ENCODE measurements at places on chromosomes 13 and 19.

DNA sequence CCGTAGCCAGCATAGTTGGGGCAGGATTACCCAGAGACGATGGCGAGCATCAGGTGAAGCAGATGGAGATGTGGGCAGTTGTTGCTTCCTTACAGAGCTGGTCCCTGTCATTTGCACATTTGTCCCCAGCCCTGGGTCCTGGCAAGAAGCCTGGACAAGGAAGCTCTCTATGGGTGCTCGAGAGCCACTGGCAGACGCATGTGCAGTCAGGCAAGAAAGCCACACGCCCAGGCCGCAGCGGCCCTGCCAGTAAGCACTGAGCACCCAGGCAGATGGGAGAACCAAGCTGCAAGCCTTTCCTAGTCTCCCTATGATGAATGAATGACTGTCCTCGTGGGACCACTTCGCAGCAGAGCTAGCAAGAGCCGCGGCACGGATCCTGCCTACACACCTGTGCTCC, 182.8 kb downstream of the FOXO1 start:
- peak; percentile 51 for DNase-seq

DNA sequence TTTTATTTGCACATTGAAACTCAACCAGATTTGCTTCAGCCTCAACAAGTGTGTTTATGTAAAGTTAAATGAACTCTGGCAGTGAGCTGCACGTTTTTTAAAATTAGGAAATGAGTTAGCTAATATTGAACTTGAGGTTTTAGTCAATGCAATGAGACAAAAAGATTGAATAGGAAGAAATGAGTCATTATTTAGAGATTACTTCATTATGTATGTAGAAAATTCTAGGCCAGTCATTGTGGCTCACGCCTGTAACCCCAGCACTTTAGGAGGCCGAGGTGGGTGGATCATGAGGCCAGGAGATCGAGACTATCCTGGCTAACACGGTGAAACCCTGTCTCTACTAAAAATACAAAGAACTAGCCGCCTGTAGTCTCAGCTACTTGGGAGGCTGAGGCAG, 22.8 kb upstream of the CD70 start:
- no peak for DNase-seq

GRCh38 chr13:110298505-110299282, 8.3 kb downstream of the COL4A1 start:
- DNase-seq = no peak

DNA sequence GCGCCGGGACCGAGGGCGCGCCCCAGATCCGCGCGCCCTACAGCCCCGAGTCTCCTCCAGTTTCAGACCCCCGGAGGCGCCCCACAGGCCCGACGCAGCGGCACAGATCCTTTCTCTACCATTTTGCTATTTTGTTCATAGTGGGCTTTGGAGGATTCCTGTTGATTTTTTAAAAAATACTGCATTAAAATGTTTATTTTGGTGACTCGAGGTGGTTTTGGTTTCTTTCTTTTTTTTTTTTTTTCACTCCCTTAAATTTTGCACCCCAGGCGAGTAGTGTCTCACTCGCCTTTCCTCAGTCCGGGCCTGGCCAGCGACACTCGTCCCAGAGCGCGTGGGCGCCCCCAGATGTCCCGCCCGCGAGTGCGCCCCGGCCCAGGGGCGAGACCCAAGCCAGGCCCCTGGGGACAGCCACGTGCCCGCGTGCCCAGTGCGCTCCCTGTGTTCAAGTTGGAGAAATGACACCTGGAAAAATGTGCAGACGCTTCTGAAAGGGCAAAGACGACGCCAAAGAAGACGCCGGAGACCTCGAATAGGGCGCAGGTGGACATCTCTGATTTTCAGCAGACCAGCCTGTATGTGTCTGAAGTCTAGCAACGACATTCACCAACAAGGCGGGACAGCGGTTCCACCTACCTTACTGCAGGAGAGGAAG, 471 bp upstream of the INSR start:
- peak; percentile 26 for DNase-seq

GRCh38 chr13:43244481-43244880, 221.1 kb downstream of the DNAJC15 start:
- no peak for DNase-seq

GRCh38 chr13:72151241-72151640, 284.2 kb upstream of the DACH1 start:
- no peak for DNase-seq

DNA sequence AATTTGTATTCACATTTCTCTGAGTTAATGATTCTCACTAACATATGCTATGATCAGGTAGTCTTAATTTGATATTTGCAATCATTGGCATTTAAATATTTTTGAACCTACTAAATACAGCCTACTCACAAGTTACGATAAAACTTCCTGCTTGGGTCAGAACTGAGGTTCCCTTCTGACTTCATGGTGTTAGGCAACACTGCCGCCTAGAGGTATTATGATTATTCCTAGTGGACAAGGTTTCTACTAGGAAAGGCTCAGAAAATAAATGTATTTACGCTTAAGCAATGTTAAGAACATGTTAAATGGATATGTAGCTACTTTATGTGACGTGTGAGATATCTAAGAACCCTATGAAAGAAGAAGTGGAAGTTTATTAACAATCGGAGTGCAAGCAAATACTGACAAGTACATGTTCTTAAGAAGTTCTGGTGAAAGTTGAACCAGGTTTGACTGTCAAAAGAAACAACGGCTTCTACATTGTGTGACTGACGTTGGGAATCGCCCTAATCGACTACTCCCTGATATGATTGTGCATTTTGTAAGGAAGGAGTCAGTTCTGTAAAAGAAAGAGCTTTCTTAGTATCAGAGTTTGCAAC, 1395.8 kb downstream of the SLITRK5 start:
- DNase-seq = no peak

DNA sequence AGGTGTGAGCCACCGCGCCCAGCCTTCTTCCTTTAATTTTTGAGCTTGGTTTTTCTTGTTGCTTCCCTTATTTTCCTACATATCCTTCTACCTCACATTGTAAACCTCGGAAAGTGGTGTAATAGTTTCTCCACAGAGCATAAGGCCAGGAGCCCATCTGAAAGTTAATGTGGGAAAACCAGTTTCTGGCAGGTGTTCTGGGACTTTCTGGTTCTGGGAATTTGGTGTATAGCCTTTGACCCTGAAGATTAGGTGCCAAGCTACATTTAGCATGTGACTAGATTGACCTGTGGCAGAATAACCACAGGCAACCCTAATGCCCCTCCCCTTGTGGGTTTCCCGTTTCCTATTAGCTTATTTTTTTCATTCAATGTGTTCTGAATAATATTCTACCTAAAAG, 8.7 kb downstream of the POP4 start:
- no peak for DNase-seq

- DNase-seq = peak; percentile 57
These were observed 3.0 kb downstream of the HPN start for GRCh38 chr19:35044317-35045117.

DNA sequence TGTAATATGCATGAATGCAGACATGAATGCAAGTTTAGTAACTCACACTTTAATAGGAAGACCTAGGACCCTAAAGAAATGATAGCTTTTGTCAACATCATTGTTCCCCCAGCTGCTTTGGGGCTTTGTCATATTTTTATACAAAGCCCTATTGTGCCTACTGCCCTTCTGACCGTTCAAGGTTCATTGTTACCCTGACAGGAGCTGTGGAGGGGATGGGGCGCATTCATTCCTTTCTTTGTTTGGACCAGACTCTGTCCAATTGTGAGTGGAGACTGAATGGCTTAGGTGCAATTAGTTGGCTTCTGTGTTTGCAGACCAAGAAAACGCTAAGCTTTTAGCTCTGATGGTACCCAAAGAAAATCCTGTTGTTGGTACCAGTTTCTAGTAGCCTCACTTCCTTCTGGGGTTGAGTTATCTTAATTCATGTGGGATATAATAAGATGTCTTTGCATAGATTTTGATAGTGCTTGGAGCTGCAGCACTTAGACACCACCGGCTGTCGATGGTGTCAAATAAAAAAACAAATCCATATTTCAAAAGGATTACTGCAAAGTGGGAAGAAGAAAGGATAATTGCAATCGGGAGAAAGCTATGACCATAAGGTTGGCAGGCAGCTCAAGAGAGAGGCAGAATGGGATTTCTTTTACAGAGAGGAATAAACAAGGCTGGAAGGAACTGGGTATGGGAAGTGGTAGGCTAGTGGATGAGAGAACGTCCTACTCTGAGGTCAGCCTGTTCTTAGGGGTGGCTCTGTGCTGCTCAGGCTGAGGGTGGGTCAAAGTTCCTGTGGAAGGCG, 133.9 kb upstream of the TMTC4 start:
- DNase-seq = no peak

- DNase-seq = no peak
These were observed 195.9 kb downstream of the VWA8 start for GRCh38 chr13:41765020-41765419.

DNA sequence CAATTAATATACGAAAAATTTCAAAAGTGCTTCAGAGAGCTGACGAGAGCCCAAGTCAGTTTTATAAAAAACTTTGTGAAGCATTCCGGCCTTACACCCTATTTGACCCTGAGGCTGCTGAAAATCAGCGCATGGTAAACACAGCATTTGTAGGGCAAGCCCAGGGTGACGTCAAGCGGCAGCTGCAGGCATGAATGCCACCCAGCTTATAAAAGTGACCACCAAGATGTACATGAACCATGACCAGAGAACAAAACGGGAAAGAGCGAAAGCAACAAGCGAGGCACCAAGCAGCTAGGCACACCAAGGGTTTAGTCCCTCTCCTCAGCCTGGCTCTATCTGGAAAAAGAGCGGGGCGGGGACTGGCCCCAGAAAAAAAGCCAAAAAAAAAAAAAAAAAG, 6.0 kb downstream of the SIGLEC11 start:
- DNase-seq = no peak

DNA sequence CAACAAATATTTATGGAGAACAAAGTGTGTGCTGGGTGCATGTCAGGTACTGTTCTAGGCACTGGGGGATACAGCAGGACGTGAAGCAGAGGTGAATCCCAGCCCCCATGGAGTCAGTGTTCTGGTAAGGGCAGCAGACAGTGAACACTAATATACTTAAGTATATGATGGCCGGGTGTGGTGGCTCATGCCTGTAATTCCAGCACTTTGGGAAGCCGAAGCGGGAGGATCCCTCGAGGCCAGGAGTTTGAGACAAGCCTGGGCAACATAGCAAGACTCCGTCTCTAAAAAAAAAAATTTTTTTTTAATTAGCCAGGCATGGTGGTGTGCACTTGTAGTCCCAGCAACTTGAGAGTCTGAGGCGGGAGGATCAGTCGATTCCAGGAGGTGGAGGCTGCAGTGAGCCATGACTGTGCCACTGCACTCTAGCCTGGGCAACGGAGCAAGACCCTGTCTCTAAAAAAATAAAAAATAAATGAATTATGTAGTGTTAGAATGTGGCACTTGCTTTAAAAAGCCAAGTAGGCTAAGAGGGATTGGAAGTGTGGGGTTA, 22.6 kb downstream of the CHST8 start:
- no peak for DNase-seq

GRCh38 chr13:39866722-39867121, 211.3 kb downstream of the COG6 start:
- DNase-seq = no peak

DNA sequence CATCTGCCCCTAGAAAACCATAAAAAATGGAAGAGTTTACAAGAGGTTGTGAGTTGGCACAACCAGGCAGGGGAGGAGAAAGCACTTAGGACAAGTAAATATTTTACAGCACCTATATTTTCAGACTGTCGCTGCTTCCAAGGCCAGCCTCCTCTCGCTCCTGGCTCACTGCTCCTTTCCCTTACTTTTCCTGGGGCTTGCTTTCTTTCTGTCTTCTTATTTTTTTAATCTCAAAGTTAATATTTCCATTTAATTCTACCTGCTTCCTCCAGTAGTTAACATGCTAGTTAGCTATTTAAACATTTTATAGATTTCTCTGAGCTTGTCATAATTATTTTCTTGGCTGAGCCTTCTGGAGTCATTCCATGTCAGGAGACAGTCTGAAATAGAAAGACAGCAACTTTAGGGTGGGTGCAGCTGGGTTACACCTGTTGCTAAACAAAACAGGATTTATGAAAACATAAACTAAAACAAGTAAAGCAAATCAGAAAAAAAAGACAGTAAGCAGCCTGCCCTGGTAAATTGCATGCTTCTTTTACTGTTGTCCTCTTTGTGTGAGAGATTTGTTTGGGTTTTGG, 330.1 kb downstream of the DLEU7 start:
- no peak for DNase-seq

GRCh38 chr19:5253406-5254110, 87.1 kb downstream of the PTPRS start:
- DNase-seq = no peak

GRCh38 chr13:65336087-65336749, 1893.9 kb downstream of the PCDH9 start:
- no peak for DNase-seq

GRCh38 chr19:46954993-46955812, 64.4 kb upstream of the NPAS1 start:
- no peak for DNase-seq

Measured in occipital lobe (tissue), 3 donors.